ENCODE measurements at places on chromosomes 2 and 18.

DNA sequence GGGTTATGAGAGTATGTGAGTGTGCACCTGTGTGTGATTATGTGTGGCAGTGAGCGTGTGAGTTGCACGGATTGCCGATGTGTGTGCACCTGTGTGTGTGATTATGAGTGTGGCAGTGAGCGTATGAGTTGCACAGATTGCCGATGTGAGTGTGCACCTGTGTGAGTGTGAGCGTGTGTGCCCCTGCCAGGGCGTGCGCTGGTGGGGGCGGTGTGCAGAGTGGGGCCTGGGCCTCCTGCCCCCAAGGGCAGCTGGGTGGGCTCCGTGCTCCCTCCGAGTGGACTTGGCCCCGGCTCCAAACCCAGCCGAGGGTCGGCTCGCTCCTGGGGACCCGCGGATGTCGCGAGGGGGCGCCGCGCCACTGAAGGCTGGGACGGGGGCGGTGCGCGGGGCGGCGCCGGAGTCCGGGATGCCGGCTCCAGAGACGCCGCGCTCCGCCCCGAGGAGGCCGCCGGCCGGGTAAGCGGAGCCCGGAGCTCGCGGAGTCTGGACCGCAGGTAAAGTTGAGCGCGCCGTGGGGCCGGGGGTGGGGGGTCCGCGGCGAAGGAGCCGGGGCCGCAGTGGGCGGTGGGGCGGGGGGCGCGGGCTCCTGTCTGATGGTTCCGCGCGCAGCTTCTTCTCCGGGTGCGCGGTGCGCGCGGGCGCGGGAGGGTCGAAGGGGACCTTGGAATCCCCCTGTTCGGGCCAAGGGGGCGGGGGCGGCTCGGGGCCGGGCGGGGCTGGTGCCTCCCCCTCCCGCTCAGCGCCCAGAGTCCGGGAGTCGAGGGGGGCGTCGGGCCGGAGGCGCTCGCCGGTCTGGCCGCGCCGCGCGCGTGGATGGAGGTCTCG, at the start of gene KCNG2:
Gene KCNG2 (plus strand): TSS at position 421 of the 828 bp plus-strand sequence. CDS start 65,730 bp downstream, outside the sequence.
- DNase-seq, result no peak

DNA sequence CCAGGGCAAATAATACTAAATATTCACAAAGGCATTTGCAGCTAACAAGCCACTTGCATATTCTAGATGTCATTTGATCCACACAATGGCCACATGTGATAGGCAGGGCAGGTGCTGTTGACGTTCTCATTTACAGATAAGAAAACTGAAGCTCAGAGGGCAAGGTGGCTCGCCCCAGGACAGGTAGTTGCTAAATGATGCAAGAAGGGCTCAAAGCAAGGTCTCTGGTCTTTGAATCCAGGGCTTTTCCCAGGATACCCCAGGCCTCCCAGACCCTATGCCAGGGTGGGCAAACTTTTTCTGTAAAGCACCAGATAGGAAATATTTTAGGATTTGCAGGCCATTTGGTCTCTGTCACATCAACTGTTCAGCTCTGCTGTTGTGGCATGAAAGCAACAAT, 35.1 kb downstream of the LOXHD1 start:
- DNase-seq, result no peak

- no peak for DNase-seq
Observed at GRCh38 chr2:134689315-134689714, 29.5 kb downstream of the TMEM163 start.

DNA sequence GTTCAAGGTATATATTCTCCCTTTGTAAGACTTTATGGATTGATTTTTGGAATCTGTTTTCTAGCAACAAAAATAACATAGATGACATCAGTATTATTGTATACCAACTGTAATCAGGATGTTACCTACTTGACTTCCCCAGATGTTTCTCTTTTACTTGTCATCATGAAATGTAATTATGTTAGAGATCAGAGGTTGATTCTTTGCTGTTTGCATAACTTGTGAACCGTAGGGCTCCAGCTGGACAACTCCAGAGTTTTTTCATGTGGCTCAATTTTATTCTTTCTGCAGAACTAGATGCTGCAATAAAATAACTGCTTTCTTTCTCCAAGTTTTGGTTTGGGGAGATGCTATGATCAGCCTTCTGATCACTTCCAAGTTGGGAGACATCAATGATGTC, 58.1 kb downstream of the SPOPL start:
- no peak for DNase-seq

GRCh38 chr2:222844323-222844722, 16.5 kb upstream of the ACSL3 start:
- DNase-seq, result no peak

DNA sequence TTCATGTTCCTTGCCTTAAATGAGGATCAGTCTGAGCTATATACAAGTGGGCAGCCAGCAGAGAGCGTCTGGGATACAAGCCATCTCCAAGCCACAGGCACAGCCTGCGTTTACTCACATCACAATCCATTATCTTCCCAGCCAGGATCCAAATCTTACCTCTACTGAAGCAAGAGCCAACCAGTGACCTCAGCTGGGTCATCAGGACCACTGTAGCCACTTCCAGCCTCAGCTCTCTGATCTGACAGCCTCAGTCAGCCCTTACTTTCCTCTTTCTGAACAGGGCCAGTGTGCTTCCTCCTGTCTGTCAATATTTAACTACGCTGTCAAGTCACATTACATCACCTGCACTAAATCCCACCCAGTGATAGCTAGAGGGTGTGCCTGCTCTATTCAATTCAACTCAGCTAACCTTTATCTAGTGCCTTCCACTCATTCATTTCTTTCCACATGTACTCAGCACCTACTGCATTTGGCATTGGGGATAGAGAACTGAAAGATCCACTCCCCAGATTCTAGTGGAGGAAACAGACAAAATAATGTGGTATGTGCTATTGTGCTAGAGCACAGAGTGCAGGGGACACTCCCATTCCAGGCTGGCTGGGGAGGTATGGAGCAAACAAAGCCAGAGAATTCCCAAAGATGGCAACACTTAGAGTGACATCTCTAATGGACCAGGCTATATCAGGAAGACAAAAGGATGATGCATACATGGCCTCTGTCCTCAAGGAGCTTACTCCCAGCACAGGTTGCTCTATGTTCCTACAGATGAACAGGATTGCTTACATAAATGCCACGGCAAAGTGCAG, 146.5 kb downstream of the NCKAP5 start:
- DNase-seq, result peak; percentile 42

GRCh38 chr2:123157016-123157415, 868.1 kb upstream of the CNTNAP5 start:
- no peak for DNase-seq

DNA sequence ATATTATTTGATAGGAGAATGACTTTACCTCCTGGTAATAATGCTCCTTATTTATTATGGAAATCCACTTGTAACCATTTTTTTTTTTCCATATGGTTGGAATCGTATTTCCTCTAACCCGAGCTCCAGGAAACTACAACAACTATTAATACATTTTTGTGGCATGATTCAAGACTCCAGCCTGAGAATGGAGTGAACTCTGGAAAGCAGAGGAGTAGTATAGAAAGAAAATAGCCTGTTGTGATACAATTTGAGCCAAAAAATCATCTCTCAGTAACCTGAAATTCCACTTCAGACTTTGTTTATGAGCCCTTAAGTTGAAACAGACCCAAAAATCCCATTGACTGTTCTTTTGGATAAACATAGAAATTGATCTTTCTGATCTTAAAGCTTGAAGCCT, 921.1 kb downstream of the SOCS6 start:
- no peak for DNase-seq

DNA sequence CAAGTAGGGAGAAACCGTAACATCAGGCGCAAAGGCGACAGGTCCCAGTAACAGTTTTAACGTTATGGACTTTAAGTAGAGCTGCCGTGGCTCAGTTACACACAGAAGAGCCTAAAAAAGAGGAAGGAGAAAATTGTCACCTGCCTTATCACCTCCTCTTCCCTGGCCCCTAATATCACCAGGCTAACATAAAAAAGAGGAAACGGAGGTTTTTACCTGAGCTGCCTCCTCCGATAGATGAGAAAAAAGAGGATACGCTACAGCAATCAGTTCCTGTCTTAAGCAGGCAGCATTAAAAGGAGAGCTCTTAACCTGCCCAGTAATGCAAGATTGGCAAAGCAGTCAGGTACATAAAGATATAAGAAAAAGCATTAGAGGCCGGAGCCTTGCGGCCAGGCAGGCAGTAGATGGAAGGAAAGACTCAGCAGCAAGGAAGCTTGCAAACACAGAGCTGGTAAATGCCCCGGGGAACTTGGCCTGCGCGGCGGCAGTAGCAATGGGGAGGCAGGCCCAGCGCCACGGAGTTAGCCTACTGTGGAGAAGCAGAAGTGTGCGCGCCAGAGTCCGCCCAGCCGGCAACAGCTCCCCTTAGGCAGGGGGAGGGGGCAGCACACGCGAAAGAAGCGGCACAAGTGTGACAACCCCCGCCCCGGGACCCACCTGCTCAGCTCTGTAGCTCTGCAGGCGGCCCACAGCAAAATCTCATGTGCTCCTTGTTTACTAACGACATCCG, 116.3 kb upstream of the SCN7A start:
- DNase-seq, result no peak

GRCh38 chr2:43105586-43106558, 120.5 kb downstream of the ZFP36L2 start:
- peak; percentile 33 for DNase-seq

DNA sequence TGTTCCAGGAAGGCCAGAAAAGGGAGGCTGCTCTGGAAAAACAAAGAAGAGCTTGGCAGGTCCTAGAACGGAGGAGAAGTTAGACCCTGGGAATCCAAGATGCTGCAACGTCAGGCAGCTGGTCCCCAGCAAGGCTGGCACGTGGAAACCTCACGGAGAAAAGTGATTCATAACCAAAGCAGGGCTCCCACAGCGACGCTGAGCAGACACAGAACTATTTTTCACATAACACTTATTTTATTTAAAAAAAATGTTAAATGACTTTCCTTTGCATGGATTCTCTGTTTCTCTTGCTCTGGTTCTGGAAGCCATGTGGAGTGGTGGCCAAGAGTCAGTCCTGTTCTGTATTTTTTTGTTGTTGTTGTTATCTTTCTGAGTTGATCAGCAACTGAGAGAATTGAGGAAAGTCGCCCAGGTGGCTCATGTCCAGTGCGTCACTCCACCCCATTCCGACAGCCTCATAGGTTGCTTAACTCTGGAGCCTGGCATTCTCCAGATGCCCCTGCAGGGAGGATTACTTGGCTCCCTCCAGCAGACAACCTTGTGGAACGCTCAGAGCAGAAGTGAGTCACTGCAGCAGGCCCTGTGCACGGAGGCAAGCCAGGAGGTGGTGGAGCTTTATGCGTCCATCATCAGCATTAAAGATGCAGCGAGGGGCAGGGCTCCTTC, 229.9 kb upstream of the HDAC4 start:
- no peak for DNase-seq

GRCh38 chr2:72394541-72395070, 246.9 kb upstream of the CYP26B1 start:
- no peak for DNase-seq

- DNase-seq, result no peak
Observed at GRCh38 chr2:8198766-8199382, 483.0 kb upstream of the ID2 start.

DNA sequence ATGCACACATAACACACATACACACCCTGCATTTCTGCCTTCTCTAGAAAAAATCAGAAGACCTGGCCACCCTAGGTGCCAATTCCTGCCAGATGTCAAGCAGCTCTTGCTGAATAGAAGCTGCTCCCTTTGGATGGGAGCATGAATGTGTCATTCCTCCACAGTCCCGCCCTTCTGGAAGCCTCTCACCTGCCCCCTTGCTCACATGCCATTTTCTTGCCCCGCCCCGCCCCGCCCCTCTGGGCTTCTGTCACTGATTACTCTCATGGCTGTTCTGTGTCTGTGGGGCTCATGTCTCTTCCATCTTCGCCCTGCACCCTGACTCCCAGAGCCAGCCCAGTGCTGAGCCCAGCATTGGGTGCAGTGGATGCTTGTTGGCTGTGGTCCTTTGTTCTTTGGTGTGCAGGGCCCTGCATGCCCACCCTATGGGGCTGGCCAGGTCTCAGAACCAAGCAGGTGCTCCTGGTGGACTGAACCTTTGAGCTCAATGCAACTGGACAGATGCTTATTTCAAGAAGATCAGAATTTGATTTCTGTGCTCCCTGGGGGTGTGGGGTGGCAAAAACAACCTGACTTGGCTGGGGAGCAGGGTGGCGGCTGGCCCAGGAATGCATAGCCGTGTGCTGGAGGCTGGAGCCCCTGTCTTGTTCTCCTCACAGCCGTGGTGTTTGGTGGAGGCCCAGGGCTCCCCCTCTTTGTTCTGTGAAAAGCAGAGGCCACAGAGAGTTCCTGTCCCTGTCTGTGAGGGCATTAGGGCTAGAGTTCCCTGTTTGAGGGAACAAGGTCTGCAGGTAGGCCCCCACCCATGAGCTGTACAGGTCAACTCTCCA, 140.6 kb upstream of the GLI2 start:
- peak; percentile 17 for DNase-seq

GRCh38 chr2:159199761-159200465, 86.6 kb downstream of the WDSUB1 start:
- no peak for DNase-seq

- no peak for DNase-seq
Observed at GRCh38 chr18:26538524-26538923, 9.8 kb downstream of the KCTD1 start.

DNA sequence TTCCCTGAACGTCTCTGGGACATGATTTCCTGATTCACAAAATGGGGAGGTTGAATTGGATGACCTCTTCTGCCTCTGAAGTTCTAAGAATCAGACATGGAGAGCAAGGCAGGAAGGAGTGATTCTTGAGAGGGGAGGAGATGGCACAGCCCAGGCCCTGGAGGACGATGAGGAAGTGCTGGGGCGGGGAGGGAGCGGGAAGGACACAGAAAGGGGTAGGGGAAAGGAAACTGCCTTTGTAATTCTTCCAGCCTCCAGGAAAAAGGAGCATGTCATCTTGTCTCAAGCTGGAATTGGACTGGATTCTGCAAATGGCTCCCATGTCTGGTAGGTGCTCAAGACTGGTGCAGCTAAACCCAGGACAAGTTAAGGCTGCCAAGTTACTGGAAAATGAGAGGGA, 97.0 kb upstream of the NCK2 start:
- no peak for DNase-seq

DNA sequence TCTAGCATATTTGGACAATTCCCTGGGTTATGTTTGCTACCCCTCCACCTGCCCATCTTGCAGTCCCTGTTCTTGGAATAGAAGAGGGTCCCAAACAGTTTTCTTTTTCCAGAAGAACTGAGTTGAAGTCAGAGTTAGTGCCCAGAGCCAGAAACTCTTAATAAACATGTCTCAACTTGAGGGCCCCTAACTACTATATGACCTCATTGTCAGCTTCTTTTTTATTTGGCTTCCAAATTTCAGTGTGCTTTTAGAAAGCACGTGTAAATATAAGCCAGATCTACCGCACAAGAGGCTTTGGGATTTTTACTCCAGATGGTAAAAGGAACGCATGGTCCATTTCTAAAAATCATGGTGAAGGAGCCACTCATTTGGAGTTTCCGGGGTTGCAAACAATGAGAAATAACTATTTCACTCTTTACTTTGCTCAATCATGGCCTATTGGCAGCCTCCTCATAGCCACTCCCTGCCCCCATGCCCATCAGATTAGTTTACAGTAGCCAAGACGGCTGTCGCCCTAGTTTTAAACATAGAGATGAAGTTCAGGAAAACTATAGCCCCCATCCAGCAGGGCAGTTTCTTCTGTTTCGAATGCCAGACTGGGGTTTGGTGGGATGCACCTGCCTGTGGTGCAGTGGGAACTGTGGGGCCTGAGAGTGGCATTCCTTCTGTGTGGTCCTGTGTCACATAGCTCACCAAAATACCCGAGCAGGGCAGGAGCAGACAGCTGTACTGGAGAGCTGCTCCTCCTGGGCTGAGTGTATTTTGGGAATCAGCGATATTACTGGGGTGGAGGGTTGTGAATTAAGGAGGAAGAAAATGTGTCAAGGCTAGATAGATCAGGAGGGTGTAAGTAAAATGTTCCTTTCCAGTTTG, 1.7 kb downstream of the MAPRE3 start:
- no peak for DNase-seq

GRCh38 chr18:76524900-76525698, 30.1 kb upstream of the ZNF516 start:
- peak; percentile 53 for DNase-seq

GRCh38 chr2:131413148-131413747, 49.3 kb upstream of the RAB6D start:
- peak; percentile 37 for DNase-seq
